Fibroblast of skin of right biceps (primary cell): ENCODE measurements at places on chromosomes 1 and 21.

- DNase-seq, result no peak
Measured at GRCh38 chr1:247043406-247043805, 35.2 kb downstream of the ZNF670 start.

DNA sequence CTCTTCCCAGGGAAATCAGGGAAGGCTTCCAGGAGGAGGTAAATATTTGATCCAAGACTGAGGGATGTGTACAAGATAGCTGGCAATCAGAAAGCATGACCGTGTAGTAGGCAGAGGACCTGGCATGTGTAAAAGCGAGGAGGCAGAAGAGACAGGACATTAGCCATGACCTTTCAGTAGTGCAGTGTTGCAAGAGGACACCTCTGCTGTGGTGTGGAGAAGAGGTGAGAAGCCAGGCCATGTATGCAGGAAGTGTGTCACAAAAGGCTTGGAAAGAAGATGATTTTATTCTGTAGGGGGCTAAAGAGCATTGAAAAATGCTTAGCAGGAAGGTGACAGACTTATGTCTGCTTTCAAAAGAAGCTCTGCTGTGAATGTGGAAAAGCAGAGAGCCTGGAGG, 381.0 kb downstream of the ZP4 start:
- DNase-seq, result no peak

DNA sequence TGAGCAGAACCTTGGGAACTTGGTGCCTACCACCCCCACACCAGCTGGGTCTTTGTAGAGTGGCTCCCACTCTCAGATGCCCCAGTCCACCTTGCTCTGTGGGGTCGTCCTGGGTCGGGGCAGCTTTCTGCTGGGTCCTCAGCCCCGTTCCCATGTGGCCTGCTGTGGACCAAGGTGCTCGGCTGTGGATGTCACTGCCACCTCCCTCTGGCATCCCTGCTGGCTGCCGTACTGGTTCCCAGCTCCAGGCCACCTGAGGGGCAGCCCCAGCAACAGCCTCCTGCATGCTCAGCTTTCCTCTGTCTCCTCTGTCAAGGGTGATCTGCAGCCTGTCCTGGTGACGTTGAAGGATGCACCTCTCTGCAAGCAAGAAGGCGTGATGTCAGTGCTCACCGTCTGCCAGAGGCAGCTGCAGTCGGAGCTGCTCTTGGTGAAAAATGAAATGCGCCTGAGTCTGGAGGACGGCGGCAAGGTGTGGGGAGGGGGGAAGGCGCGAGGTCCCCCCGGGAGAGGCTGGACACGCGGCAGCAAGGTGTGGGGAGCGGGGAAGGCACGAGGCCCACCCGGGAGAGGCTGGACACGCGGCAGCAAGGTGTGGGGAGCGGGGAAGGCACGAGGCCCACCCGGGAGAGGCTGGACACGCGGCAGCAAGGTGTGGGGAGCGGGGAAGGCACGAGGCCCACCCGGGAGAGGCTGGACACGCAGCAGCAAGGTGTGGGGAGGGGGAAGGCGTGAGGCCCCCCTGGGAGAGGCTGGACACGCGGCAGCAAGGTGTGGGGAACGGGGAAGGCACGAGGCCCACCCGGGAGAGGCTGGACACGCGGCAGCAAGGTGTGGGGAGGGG, 45.9 kb upstream of the DIP2A start:
- DNase-seq, result no peak

GRCh38 chr1:229075217-229075616, 195.7 kb upstream of the RAB4A start:
- DNase-seq, result peak; percentile 8

DNA sequence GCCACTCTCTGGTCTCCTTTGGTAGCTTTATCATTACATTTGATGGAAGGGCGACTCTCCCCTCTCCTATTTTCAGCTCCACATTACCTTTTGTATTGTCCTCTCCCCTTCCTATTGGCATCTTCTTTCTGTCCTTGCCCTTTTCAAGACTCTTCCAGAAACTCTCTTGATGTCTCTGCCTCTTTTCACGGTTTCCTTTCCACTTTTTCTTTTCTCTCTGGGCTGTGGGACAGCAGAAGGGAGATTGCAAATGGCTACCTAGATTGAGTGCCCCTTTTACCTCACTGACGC, 17.5 kb downstream of the IER5 start:
- DNase-seq, result no peak

GRCh38 chr1:64502083-64502482, 32.2 kb downstream of the CACHD1 start:
- DNase-seq, result no peak

DNA sequence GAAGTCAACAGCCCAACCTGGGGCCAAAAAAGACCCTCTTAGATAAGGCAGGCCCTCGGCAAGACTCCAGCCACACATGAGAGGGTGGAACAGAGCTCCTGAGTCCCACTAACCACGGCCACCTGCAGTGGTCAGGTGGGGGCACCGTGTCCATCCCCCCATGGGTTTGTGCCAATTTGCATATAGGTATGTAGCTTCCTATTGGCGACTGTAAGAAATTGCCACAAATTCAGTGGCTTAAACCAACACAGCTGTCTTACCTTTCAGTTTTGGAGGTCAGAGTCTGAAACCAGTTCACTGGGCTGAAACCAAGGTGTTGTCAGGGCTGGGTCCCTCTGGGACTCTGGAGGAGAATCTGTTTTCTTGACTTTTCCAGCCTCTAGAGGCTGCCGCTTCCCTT, 59.3 kb downstream of the COL18A1 start:
- no peak for DNase-seq

- DNase-seq, result no peak
Measured at GRCh38 chr1:168335500-168335899, 54.8 kb downstream of the TBX19 start.

DNA sequence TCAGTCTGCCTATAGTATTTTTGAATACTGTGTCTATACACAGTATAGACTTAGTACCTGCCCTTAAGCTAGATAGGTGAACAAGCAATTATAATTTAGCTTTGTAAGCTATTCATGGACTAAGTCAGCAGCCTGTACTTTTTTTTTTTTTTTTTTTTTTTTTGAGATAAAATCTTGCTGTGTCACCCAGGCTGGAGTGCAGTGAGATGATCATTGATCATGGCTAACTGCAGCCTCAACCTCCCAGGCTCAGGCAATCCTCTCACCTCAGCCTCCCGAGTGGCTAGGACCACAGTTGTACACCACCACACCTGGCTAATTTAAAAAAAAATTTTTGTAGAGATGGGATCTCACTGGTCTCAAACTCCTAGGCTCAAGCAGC, 17.3 kb downstream of the ITSN1 start:
- DNase-seq, result no peak

DNA sequence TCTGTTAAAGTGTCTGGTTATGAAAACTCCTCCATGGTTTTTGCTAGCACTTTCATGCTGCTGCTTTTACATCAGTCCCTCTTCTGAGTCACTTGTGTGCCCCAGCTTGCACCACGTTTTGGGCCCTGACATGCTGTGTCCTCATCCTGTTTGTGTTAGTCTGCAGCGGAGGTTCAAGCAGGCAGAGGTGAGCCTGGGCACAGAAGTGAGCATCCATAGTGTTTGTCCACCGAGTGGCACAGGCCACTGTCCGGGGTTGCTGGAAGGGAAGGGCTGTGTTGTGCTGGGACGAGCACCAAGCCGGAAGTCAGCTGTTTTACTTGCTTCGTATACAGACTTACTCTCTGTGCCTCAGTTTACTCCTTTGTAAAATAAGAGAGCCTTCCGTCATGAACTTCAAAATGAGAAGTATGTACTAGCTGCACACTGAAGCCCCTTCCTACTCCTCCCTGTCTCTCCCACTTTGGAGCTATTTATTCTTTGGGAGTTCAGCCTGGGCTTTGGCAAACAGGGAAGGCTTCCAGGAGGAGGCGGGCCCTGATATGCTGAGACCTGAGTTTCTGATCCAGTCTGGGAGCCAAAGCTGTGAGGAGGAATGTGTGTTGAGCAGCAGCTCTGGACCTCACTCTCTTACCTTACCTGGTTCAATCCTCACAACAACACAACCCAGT, 10.7 kb upstream of the LAPTM5 start:
- DNase-seq, result no peak
